ENCODE measurements at places on chromosomes 11 and 22. TPM values are rescaled to one million over a fixed set of nuclear protein-coding genes. Genes with fewer than 3 reads are reported as not detected.

GRCh38 chr11:91239359-91239758, 985.3 kb upstream of the FAT3 start:
- no peak overlapping the region for H3K27ac ChIP-seq
- no peak for DNase-seq
- H3K36me3 ChIP-seq: no peaks in the 10 kb centered on the region

GRCh38 chr11:31641477-31642062, 132.0 kb downstream of the ELP4 start:
- no peaks in the 10 kb centered on the region for H3K27me3 ChIP-seq
- H3K4me3 ChIP-seq: no peak overlapping the region
- no peaks in the 10 kb centered on the region for H3K36me3 ChIP-seq
- DNase-seq: peak; percentile 74
- H3K27ac ChIP-seq: no peak overlapping the region
- H3K4me1 ChIP-seq: peaks cover 17% of the 10 kb centered on the region

- peak; percentile 40 for DNase-seq
- peak overlapping the region; percentile 53 for H3K4me3 ChIP-seq
- peaks cover 72% of the 10 kb centered on the region for H3K27me3 ChIP-seq
Observed at GRCh38 chr22:49671331-49672013, 156.2 kb downstream of the BRD1 start.

DNA sequence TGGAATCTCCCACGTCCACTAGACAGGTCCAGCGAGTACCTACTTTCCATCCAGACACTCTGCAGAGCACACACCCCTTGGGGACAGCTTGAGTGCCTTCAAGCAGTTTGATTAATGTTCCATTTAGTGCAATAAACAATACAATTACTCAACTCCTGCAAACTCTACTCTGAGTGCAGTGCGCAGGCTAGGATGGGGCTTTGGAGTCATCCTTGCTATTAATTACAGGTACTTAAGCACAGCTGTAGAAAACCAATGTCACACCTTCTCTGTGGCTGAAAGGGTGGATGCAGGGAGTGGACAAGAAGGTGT, 82.6 kb downstream of the MN1 start:
- H3K4me3 ChIP-seq: no peak overlapping the region
- H3K27ac ChIP-seq: no peak overlapping the region
- no peak for DNase-seq
- no peaks in the 10 kb centered on the region for H3K36me3 ChIP-seq

DNA sequence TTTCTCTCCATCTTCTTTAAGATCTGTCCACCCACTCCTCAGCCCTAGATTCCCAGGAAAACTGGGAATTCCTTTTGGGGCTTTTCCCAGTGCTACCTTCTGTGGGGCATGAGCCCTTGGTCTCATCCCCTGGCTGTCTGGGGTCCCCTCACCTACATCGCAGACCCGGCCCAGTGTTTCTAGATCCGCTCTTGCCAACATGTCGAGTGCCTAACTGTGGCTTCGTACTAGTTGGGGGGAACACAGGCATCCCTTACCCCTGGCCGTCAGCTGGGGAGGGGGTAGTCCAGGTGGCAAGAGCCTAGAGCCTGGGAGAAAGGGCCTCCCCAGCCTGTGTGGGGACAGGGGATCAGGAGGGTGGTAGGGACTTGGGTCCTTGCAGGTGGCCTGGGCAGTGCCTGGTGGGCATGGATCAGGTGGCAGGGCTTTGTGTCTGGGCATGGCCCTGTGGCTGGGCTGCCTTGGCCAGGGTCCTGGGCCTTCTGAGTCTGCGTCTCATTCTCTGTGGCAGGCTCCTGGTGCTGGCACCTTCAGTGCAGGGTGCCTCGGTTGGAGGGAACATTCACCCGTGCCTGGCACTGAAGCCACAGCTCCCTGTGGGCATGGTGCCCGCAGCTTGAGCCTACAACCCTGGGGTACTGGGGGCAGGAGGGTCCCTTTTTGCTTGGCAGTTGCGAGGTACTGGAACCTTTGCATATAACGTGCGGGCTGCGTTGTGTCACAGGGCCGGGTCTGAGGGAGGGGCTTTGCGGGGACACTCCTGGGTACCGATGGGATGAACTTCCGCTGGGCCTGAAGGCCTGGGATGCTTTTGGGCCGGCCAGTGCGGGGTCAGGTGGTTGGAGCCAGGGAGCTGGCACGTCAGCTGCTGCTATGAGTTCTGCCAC, 4.1 kb downstream of the KCNQ1 start:
- H3K36me3 ChIP-seq: no peaks in the 10 kb centered on the region
- no peak for DNase-seq
- H3K27me3 ChIP-seq: peaks cover 98% of the 10 kb centered on the region
- H3K4me3 ChIP-seq: no peak overlapping the region
- no peak overlapping the region for H3K27ac ChIP-seq
- no peaks in the 10 kb centered on the region for H3K4me1 ChIP-seq

GRCh38 chr11:46377290-46377689, 4.2 kb upstream of the MDK start:
- no peaks in the 10 kb centered on the region for H3K27me3 ChIP-seq
- no peaks in the 10 kb centered on the region for H3K36me3 ChIP-seq
- no peak overlapping the region for H3K27ac ChIP-seq
- no peak for DNase-seq
- H3K4me1 ChIP-seq: peaks cover 10% of the 10 kb centered on the region
- no peak overlapping the region for H3K4me3 ChIP-seq

GRCh38 chr22:23833911-23834317, 4.9 kb downstream of the DERL3 start:
- H3K4me1 ChIP-seq: peaks cover 11% of the 10 kb centered on the region
- H3K27ac ChIP-seq: no peak overlapping the region
- H3K4me3 ChIP-seq: no peak overlapping the region
- no peaks in the 10 kb centered on the region for H3K27me3 ChIP-seq

Gene GAL
- 1.7 TPM for total RNA-seq

DNA sequence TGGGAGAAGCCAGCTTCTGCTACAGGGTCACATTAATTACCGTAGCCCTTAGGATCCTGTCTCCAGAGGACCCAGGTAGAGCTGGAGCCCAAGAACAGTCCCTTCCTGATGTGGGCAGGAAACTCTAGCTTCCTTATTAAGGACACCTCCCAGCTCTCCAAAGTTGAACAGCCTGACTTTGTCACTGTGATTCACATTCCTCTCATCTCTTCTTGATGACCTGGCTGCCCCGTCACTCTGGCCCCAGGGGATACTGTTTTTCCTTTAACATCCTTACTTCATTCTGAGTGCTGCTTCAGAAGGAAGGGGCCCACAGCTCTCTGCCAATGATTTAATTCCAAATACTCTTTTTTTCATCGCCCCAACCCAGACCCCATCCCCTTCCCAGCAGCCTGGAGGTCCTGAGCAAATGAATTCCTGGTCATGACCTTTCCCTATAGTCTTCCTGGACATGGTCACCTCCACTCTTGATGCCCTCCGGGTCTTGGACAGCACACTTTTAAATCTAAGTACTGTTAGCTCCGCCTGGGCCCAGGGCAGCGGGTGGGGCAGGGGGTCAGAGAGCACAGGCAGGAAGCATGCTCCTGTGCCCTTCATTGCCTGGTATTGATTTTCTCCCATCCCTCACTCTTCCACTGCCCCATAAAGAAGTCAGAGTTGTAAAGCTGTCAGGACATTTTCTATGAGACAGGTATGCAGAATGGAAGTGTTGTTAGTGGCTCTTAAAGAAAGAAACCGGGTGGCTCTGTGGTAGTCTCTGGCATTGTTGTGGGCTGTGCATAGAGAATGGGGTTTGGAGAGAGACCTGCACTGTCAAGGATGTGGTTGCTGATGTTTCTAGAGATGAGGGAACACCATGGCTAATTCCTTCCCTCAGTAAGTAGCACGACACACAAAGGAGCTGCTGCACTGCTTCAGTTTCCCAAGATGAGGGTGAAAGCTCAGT, 22.3 kb upstream of the SPON1 start:
- no peaks in the 10 kb centered on the region for H3K36me3 ChIP-seq
- H3K4me3 ChIP-seq: no peak overlapping the region
- H3K4me1 ChIP-seq: peaks cover 9% of the 10 kb centered on the region
- H3K27ac ChIP-seq: no peak overlapping the region
- H3K27me3 ChIP-seq: no peaks in the 10 kb centered on the region

DNA sequence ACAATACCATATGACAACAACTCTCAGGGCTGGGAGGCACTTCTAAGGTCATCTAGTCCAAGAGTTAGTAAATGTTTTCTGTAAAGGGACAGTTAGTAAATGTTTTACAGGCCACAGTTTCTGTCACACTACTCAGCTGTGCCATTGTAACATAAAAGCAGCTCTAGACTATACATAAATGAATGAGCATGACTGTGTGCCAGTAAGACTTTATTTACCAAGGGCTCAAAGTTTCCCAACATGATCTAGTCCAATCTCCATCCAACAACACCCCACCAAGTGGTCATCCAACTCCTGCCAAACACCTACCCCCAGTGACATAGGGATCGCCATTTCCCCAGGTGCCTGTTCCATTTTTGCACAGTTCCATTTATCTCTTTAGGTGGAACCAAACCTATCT, 12.1 kb downstream of the SERGEF start:
- H3K27me3 ChIP-seq: no peaks in the 10 kb centered on the region
- no peak for DNase-seq
- H3K4me3 ChIP-seq: no peak overlapping the region
- H3K36me3 ChIP-seq: no peaks in the 10 kb centered on the region

Gene DNAJB7
- not detected for total RNA-seq

DNA sequence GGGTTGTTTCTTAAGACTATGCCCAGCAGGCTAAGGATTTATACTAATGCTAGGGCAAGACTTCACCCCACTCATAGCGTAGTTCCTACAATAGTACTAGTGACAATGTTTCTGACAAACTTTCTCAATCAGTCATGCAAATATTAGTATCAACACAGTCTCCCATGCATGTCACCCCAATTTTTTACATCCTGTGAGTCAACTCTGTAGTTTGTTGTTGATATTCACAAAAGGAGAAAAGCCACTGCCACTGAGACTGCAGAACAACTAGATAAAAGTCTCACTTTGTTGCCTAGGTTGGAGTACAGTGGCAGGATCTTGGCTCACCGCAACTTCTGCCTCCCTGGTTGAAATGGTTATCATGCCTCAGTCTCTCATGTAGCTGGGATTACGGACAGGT, 155.2 kb downstream of the RBFOX2 start:
- H3K4me3 ChIP-seq: no peak overlapping the region
- peaks cover 7% of the 10 kb centered on the region for H3K4me1 ChIP-seq
- H3K27ac ChIP-seq: no peak overlapping the region
- H3K27me3 ChIP-seq: no peaks in the 10 kb centered on the region
- no peaks in the 10 kb centered on the region for H3K36me3 ChIP-seq

Gene CHCHD10
- total RNA-seq: 0.53 TPM

GRCh38 chr22:44373234-44373633, 60.5 kb upstream of the SHISAL1 start:
- no peak overlapping the region for H3K4me3 ChIP-seq
- DNase-seq: no peak
- H3K27me3 ChIP-seq: no peaks in the 10 kb centered on the region
- H3K36me3 ChIP-seq: peaks cover 4% of the 10 kb centered on the region

- peaks cover 74% of the 10 kb centered on the region for H3K27me3 ChIP-seq
- peak overlapping the region; percentile 87 for H3K4me3 ChIP-seq
- no peak for DNase-seq
Observed at GRCh38 chr11:8020244-8020597, 33.1 kb downstream of the EIF3F start.

Gene PARVA
- 15.3 TPM for total RNA-seq

- H3K4me3 ChIP-seq: no peak overlapping the region
- no peaks in the 10 kb centered on the region for H3K4me1 ChIP-seq
- no peaks in the 10 kb centered on the region for H3K36me3 ChIP-seq
- H3K27ac ChIP-seq: no peak overlapping the region
- H3K27me3 ChIP-seq: no peaks in the 10 kb centered on the region
Observed at GRCh38 chr11:76371170-76371569, 9.8 kb downstream of the THAP12 start.

Gene LRRN4CL
- 0.40 TPM for total RNA-seq

Gene CDC45
- total RNA-seq: 50.7 TPM

- peaks cover 14% of the 10 kb centered on the region for H3K4me1 ChIP-seq
- DNase-seq: no peak
- no peaks in the 10 kb centered on the region for H3K27me3 ChIP-seq
- H3K36me3 ChIP-seq: no peaks in the 10 kb centered on the region
- peak overlapping the region; percentile 39 for H3K27ac ChIP-seq
- no peak overlapping the region for H3K4me3 ChIP-seq
Observed at GRCh38 chr22:38946771-38947170, 10.6 kb upstream of the APOBEC3A start.

DNA sequence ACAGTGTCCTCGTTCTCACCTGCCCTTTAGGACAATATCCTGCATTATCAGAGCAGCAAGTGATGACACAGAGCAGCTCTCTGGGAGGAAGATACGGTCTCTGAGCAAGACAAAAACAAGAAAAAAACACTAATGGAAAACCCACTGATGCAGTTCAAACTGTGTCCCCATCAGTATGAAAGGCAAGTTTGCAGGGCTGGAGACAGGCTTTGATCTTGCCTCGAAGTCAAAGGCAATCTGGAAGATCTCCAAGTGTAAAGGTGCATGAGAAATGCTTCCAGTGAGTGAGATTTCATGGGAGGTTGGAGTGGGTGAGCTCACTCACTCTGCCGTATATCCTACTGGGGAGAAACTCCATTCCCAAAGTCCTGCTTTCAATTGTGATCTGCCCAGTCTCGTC, 157.5 kb downstream of the KIRREL3 start:
- DNase-seq: no peak
- H3K36me3 ChIP-seq: no peaks in the 10 kb centered on the region
- H3K27me3 ChIP-seq: no peaks in the 10 kb centered on the region
- H3K4me1 ChIP-seq: no peaks in the 10 kb centered on the region
- no peak overlapping the region for H3K4me3 ChIP-seq

Data from neural progenitor cell (in vitro differentiated cells).